ENCODE measurements at places on chromosomes 6 and 20.

- DNase-seq: no peak
Measured at GRCh38 chr6:23316931-23317330, 747.6 kb downstream of the HDGFL1 start.

GRCh38 chr6:134171517-134171916 is 119.1 kb upstream of the SLC2A12 start:
- no peak for DNase-seq

DNA sequence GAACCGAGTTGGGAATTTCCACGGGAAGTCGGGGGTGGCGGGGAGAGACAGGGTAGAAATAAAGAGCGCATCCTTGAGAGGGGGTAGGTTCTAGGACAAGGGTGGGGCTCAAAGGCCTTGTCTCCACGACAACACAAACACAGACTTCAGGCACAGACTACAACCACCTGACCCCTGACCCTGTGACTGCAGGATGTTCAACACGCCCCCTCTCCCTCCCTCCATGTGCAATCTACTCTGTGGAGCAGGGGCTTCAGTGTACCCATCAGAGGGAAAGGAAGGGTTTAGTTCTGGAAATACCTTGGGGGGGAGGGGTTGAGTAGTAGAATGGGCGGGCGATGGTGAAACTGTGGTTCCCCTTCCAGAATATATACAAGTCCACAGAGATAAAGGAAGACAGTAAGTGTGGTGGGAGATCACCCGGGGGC is 651 bp upstream of the TAPBP start:
- DNase-seq: peak; percentile 81

- DNase-seq: no peak
Measured at GRCh38 chr6:69138893-69139494, 503.9 kb downstream of the ADGRB3 start.

DNA sequence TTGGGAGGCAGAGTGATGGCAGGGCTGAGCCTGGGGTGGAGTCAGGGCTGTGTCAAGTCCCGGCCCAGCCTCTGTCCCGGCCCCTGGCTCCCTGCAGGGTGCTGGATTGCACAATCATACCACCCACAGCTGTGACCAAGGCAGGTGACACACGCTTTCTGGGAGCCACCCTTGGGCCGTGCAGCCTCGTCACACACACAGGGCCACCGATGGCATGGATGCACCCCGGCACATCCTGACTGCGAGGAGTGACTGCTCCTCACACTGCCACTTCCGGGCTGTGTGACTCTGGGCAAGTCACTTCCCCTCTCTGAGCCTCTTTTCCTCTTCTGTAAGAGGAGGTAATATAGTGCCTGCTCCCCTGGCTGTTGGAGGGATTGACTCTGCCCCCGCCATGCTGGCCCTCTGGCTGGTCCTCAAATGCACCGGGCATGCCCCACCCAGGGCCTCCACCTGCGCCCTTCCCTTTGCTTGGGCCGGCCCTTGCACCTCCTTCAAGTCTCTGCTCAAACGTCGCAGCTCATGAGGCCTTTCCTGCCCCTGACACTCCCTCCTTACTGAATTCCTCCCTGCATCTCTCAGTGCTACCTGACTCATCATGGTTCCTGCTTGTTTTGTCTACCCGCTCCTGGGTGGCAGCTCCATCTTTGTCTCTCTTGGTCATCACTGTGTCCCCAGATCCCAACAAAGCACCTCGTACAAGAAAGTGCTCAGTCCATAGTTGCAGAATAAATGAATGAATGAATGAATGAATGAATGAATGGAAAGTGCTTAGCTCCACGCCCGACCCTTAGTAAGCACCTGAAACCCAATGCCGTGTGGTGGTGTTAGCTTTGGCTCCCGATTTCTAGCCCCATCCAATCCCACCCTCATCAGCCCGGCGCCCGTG is 93.5 kb downstream of the CEBPB start:
- DNase-seq: no peak

GRCh38 chr6:109623288-109623687 is 67.7 kb downstream of the AK9 start:
- DNase-seq: no peak

DNA sequence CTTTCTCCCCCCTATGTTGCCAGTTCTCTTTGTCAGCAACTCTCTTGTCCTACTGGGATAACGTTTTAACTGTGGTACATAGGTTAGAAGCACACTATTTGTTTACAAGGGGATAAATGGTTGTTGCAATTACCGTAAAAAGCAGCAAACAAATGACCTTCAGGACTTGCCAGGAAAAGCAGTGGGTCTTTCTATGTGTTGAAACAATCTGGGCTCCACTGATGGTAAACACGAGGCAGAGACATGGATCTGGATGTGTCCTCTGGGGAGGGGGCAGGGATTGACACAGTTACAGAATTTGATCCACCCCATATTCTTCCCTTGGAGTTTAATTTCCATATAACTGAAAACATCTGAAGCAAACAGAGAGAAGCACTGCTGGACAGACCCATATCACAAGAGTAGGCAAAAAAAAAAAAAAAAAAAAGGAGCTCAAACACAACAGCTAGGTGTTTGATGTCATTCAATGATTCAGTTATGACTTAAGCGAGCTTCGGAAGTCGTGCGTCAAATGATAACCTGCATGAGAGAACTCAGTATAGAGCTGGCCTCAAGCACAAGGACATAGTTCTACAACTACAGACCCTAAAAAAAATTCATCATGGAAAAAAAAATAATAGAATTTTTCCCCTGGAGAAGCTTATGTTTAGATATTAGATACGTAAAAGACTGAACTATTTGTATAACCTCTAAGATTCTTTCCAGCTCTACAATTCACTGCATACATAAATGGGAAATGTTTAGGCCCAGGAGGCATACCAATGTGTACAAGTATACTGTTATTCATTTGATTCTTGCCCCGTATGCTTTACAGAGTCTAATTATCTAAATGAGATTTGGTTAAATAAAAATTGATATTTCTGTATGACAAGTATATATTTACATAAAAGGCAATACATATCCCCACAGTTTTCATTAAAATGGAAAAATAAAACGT is 127.7 kb downstream of the ALDH8A1 start:
- no peak for DNase-seq

DNA sequence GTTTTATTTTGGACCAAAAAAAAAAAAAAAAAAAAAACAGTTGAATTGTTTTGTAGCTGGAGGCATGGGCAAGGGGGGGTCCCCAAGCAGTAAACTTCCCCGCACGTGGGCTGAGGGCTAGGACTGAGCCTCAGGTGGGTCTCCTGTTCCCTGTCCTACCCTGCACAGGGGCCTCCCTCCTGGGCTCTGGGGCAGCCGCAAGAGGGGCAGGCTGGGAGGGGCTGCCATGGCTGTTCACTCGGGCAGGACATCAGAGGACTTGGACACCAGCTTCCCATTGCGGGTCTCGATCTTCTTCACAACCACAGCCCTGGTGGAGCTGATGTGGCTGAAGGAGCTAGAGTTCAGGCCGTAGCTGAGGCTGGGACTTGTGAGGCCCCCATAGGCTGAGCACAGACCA is 21.1 kb downstream of the SGK1 start:
- DNase-seq: no peak

DNA sequence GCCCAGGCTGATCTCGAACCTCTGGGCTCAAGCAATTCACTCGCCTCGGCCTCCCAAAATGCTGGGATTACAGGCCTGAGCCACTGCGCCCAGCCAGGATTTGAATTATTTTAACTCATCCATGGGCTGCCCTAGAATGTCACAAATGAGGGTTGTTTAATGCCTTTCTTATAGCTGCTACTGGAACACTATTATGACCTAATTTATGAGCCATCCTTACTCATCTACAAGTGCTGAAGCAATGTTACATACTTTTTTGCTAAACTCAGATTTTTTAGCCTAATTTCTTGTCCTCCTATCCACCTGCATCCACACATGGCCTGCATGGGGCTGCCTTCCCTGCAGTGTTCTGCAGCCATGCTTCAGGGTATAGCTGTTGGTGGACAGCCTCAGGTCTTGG is 59.9 kb downstream of the RTN4IP1 start:
- no peak for DNase-seq

DNA sequence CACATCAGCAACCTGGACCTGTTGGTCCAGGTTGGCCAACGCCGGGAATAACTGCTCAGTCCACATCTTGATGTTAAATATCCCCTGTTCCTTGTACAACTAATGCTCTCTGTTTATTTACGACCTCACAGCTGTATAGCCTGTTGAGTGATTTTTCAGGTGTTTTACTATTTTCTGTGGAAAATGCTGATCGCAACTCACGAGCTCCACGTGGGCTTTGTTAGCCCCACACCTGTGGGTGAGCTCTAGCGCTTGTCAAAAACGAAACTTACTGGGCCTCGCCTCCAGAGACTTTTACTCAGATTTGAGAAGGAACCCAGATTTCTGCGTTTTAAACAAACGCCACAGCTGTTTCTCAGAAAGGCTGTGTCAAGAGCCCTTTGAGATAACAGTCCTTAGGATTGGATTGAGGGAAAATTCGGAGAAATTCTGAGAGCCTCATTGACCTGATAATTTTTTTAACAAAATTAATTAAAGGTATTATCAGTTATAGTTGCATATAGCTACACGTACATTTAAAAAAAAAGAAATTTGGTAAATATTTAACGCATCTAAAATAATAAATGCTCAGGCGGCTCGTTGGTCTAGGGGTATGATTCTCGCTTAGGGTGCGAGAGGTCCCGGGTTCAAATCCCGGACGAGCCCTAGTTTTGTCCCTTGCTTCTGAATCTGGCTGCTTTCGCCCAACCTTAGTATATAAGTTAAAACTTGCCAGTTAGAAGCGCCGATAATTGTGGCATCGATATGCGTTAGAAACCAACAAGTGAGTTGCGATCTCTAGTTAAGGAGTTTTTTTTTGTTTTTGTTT is 16.7 kb downstream of the HMGN4 start:
- peak; percentile 50 for DNase-seq

DNA sequence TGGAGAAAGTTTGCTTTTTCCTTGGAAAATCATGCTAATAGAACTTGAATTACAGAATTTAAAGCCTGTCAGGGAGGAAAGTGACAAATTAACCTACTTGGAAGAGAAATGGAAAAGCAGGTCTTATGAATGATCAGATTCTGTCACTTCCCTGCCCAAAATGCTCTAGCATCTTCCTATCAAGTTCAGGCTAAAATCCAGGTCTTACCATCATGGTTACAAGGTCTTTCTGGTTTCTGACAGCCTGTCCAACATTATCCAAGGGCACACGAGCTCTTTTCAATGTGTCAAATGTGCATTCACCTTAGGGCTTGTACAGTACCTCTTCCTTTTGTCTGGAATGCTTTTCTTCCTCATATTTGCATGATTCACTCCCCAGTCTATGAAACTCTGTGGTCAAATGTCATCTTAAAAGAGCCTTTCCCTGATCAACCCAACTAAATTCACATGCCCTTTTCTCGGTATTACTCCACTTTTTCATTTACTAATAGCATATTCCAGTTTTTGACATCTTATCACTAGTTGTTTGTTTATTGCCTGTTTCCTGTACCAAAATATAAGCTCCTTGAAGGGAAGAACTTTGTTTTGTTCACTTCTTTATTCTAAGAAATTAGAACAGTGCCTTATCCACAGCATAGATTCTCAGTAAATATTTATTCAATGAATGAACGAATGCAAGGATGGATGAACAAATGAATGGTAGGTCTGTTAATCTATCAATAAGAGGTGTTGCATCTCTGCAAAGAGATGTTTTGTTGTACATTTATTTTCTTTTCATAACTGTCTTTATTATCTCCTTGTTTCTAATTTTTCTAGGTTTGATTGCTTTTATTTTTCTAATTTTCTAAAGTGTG is 139.5 kb downstream of the BCAS1 start:
- no peak for DNase-seq

DNA sequence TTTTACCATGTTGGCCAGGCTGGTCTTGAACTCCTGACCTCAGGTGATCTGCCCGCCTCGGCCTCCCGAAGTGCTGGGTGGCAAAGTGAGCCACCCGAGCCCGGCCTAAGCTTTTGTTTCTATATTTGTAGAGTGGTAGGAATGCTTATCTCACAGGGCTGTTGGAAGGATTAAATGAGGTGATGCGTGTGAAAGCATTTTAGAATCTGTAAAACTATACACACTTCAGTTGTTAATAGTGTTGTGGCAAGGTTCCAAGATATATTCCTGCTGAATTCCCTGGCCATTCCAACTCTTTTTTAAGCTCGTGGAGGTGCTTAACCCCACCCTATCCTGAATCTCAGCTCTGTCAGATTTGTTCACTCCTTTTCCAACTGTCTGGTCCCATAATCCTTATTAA is 89.9 kb upstream of the AKIRIN2 start:
- no peak for DNase-seq

DNA sequence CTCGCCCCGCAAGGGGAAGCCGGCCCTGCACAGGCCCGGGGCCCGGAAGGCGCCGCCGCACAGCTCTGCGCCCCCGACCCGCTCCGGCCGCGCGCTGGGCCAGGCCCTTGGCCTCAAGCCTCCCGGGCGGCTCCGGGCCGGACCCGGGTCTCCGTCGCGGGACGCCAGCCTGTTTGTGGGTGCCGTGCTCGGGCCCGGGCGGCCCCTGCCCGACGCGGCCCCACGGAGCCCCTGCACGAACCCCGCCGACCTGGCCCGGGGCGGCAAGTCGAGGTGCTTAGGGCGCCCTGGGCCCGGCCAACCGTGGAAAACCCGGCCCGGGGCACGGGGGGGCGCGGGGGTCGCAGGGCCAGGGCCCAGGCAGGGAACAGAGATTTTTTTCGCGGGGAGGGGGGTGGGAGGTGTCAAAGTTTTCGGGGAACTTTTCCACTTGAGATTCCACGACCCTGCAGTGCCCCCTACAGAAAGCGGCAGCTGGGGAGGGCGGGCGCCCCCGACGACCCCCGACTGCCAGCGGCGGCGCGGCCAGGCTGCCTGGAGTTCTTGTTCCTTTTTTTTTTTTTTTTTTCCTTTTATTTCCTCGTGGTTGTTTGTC is 805 bp upstream of the STX16 start:
- DNase-seq: peak; percentile 37

GRCh38 chr20:46640536-46641311 is 10.5 kb downstream of the SLC13A3 start:
- no peak for DNase-seq

GRCh38 chr6:124947971-124948451 is 14.2 kb upstream of the RNF217 start:
- DNase-seq: no peak

DNA sequence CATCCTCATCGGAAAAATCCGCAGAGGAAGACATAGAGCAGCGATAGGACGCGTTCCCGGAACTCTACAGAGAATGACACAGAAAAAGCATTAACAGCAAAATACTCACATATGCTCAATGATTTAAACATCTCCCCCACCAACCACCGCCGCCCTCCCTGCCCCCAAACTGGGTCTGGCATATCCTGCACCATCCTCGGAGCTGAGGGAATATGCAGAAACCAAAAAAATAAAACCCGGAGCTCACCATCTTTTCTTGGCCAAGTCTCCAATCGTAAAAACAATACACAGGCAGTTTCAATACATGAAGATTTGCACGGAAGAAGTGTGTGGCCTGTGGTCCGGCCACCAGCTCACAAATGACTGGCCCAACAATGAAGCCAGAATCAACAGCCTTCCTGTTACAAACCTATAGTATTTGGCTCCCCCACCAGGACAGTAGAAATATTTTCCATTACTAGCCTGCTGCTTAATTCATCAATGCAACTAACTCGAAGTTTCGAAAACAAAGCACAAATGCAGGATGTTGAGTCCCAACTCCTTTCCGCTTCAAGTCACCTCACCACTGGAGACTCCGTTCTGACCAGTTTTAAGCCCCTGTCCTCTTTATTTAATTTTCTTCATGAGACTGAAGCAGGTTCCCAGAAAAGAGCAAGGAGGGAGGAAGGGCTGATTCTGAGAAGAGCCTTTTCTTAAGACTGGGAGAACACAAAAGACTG is 103.2 kb upstream of the BEND6 start:
- DNase-seq: peak; percentile 12
